ENCODE measurements at places on chromosomes 2 and 18. TPM values are rescaled to one million over a fixed set of nuclear protein-coding genes. Genes with fewer than 3 reads are reported as not detected.

Gene POTEJ
- polyA plus RNA-seq: not detected

Gene CFAP65
- not detected for polyA plus RNA-seq

Gene AOX1
- polyA plus RNA-seq: not detected

Gene LOXHD1
- polyA plus RNA-seq: not detected

Gene CXCR1
- not detected for polyA plus RNA-seq

Gene ALPP
- not detected for polyA plus RNA-seq

Gene IMPACT
- polyA plus RNA-seq: 21.1 TPM

Data from naive thymus-derived CD4-positive, alpha-beta T cell (primary cell).